ENCODE measurements at places on chromosomes 12 and 14.

GRCh38 chr14:29743531-29743930 lies 184.1 kb downstream of the PRKD1 start:
- no peak for DNase-seq

GRCh38 chr14:54109521-54110120 lies 153.0 kb upstream of the BMP4 start:
- no peak for DNase-seq

- no peak for DNase-seq
These were observed 8.2 kb upstream of the GOLGA3 start for GRCh38 chr12:132836795-132837331.

DNA sequence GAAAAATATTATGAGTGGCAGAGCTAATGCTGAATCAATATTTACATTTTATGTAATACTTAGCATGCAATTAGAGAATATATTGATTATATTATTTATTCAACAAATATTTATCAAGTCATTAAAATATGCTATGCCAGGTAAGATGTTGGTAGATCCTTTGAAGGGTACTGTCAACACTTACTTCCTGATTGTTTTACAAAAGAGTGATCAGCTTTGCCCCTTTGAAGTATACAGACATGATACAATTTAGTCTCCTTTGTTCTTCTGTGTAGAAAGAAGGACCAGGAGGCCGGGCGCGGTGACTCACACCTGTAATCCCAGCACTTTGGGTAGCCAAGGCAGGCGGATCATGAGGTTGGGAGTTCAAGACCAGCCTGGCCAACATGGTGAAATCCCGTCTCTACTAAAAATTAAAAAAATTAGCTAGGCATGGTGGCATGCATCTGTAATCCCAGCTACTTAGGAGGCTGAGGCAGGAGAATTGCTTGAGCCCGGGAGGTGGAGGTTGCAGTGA lies 73.9 kb upstream of the IFNG-AS1 start:
- no peak for DNase-seq

- no peak for DNase-seq
These were observed 125.3 kb upstream of the NPAS3 start for GRCh38 chr14:32813401-32813800.

- no peak for DNase-seq
These were observed 1.5 kb downstream of the TSHR start for GRCh38 chr14:80956922-80957321.

GRCh38 chr14:29802211-29802610 lies 125.4 kb downstream of the PRKD1 start:
- no peak for DNase-seq

GRCh38 chr14:65169351-65169750 lies 67.0 kb upstream of the MAX start:
- no peak for DNase-seq

DNA sequence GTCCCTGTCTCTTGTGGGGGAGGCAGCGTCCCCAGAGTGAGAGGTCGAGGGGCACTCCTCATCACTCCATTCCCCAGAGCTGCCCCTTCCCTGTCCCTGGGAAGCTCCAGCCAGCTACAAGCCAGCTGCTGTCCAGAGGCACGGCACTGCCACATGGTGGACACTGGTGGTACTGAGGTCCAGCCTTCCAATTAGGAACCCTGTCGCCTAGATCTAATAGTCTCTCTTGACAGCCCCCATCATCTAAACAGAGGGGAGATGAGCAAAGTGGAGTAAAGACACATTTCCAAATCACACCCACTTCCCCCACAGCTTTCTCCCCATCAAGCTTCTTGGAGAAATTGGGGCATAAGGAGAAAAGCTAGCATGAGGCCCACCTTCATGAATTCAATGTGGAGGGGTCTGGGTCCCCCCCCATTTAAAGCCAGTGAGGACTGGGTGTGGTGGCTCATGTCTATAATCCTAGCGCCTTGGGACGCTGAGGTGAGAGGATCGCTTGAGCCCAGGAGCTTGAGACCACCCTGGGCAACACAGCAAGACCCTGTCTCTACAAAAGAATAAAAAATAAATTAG lies 2.1 kb upstream of the INHBE start:
- DNase-seq = no peak

DNA sequence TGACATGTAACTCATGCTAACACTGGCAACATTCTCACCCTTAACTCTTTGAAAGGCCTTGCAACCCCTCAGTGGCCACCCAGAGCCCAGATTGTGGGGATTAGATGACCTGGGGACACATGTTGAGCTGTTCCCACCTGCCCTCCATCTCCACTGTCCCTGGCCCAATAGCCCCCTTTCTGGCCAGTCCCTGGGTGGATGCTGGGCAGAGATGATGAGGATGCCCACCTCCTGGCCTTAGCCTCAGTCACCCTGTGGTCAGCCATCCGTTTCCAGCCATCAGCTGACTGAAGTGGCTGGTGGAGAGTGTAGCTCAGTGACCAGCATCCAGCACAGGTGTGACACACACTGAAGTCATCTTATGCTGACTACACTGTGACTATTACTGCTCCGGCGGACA lies 4.7 kb downstream of the ANHX start:
- no peak for DNase-seq

DNA sequence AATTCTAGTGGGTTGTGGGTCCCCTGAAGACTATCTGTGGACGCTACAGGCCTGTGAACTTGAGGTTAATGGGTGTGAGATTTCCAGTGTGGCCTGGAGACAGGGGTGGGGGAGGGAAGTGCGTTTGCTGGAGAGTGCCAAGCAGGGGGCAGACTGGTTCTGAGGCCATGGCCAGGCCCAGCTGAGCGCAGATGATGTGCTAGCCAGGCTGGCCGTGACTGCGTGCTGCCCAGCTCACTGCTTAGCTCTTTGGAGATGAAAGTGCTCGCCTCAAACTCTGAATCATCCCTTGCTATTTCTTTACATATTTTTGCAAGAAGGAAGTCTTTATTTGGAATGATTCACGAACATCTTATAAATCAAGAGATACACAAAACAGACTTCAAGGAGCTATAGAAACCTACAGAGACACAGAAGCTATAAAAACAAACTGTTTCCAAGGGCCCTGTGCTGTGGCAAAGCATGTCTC lies 75.2 kb upstream of the PLEKHG3 start:
- DNase-seq = no peak

DNA sequence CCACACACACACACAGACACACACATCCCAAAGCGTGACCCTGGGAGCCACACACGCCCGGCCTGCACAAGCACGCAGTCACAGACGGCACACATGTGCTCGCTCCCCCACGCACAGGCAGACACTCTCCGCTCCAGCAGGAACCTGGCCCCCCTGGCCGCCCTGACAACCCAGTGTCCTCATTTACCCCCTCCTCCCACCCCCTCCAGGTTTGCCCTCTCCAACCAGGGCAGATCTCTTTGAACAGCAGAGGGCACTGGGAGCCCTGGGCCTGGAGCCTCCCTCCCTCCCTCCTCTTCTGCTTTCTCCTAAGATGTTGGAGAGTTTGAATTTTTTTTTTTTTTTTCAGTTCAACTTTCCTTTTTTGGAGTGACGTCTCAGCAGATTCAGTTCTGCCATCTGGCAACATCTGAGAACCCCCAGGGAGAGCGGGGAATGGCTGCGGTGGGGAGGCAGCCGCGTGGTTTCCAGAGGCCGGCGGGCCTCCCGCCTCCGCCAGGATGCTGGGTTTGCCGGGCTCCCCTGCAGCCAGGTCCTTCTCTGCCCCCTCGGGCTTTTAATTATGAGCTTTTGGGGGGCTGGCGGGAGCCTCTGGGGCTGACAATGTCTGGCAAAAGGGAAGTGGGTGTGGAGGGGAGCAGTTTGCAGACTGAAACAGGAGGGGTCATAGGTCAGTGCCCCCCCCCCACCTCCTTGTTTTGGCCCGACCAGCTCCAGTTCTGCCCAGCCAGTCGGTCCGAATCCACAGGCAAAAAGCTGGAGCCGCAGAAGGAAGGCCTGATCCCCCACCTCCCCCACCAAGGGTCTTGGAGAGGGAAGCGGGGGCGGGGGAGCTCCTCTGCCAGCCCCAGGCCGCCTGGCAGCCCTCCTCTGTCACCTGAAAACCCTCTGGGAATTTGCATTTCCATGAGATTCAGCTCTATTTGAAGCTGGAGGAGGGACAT lies 1.3 kb upstream of the NCOR2 start:
- no peak for DNase-seq

DNA sequence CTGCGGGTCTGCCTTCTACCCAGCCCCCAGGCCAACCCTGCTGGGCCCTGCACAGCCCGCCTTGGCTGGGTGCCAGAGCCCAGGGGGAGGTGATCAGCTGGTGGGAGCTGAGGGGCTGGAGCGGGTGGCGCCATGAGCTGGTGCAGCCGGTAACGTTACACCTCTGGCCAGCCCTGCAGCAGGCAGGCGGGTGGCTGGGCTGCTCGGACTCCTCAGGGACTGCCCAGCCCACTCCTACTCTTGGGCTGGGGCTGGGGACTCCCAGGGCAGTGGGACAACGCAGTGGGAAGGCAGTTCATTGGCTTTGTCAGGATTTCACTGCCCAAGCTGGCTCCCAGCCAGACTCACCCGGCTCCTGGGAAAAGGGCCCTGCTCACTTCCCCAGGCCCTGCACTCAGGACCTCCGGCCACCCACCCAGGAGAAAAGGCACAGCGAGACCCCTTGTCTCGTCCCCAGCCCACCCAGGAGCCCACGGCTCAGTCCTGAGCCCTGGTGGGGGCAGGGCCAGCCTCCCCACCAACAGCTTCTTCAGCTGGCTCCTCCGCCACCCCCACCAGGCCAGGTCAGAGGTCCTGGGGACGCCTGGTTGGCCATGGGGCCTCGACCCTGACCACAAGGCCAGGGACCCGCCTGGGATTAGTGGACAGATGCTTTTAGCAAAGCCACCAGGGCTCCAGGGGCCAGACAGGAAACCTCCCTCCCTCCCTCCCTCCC lies 1.0 kb downstream of the PGF start:
- no peak for DNase-seq

DNA sequence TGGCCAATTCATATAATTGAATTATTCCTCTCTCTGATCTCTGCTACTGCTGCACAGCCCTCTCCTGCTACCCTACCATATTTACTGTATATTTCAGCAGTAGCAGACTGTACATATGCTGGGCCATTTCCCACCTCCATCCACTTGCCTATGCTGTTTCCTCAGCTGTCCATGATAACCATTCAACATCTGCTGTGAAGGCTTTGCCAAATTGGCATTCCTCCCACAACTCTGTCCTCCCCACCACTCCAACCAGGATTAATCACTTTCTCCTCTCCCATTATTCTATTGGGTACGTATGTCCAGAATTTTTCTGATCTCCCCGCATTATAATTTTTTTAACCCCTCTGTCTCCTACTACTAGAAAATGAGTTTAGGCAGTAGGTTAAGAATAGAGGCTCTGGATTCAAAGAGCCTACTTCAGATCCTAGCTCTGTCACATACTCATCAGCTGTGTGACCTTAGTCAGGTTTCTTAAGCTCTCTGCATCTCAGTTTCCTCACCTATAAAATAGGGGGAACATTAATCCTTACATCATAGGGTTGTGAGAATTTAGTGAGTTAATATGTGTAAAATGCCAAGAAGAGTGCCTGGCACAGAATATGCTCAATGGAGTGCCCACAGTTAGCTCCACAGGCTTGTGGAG lies 123.3 kb downstream of the KICS2 start:
- no peak for DNase-seq

GRCh38 chr12:130041983-130042812 lies 120.1 kb upstream of the FZD10 start:
- DNase-seq = no peak

GRCh38 chr12:104782296-104782695 lies 175.8 kb downstream of the SLC41A2 start:
- no peak for DNase-seq

GRCh38 chr14:64725261-64725815 lies 21.1 kb downstream of the PLEKHG3 start:
- DNase-seq = no peak

DNA sequence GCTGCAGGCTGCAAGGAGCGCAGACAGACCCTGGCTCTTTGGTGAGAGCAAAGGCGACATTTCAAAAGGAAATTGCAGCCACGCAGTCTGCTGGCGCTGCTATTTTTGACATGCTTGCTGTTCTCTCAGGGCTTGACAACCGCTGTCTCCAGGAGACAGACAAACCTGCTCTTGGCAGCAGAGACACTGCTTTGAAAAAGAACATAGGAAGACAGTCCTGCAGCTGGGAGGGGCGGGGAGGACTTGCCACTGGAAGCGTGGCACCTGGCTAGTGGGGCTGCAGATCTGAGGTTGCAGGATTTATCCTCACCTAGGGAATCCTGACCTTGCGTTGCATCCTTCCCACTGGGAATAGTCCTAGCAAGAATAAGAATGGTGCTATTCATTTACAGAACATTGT lies 91.8 kb upstream of the KCNA1 start:
- DNase-seq = no peak

DNA sequence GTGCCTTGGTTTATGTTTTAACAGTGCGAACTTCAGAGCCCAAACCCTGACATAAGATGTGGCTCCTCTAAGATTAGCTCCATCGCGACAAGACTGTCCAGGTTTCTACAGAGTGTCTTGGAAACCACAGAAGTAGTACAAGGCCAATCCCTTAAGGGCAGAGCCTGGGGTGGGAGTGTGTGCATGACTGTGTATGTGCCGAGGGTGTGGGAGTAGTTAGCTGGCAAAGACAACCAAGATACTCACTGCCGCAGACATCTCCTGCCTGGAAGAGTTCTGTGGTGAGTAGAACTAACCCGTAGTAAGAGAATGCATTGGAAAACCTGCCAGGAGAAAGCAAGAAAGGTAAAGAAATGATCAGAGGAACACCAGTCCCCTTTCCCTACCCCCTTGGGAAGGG lies 54.1 kb downstream of the DAO start:
- no peak for DNase-seq

GRCh38 chr12:76018672-76019071 lies 12.9 kb downstream of the PHLDA1 start:
- DNase-seq = no peak

GRCh38 chr12:111672822-111673381 lies 12.9 kb downstream of the BRAP start:
- DNase-seq = no peak

GRCh38 chr12:18400186-18400585 lies 138.9 kb downstream of the PIK3C2G start:
- DNase-seq = no peak

- DNase-seq = no peak
These were observed 102.1 kb downstream of the DYRK2 start for GRCh38 chr12:67750513-67751183.

GRCh38 chr14:77186911-77187648 lies 5.5 kb downstream of the TMEM63C start:
- no peak for DNase-seq

DNA sequence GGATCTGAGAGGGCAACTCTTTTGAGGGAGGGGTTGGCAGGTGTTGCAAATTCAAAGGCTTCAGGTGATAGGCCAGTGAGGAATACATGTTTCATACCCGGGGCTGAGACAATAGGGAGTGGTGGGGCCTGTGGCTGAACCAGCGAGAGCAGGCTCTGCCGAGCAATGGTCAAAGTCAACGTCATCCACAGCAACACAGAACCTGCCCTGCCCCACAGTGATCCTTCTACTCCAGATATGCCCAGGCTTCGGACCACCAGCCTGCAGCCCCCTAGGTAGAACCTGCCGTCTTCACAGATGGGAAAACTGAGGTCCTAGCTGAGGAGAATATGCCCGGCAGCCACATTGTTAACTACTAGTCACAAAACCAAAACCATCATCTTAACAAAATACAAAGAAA lies 4.1 kb downstream of the SERPINA1 start:
- DNase-seq = no peak

GRCh38 chr12:11134305-11134704 lies at the start of gene TAS2R30:
Gene TAS2R30 (minus strand): TSS chr12:11134644. CDS start chr12:11134244, 400 bp downstream.
- no peak for DNase-seq

- DNase-seq = no peak
These were observed 219.1 kb upstream of the NPAS3 start for GRCh38 chr14:32719601-32720000.

All from T-helper 9 cell (primary cell).